Stimulated activated CD8-positive, alpha-beta memory T cell treated with anti-CD3 and anti-CD28 coated beads, Interleukin-4, amount 100 ng/mL, for 1 hour (primary cell): ENCODE measurements at places on chromosomes 7 and 10.

DNA sequence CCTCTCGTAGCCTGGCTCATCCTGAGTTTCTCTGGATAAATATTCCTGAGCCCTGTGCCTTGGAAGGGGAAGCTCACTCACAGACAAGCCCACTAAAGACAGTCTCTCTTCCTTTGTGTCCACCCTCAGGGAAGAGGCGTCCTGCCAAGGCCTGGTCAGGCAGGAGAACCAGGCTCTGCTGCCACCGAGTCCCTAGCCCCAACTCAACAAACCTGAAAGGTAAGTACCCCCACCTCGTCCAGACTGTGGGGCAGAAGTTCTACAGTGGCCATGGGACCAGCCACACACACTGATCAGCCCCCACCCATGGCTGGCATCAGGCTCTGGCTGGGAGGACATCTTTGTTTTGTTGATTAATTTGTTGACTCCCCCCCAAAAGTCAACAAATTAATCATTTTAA, 2.8 kb downstream of the GPR15LG start:
- no peak for DNase-seq

- no peak for DNase-seq
Observed at GRCh38 chr10:129032372-129033313, 434.4 kb upstream of the MGMT start.

DNA sequence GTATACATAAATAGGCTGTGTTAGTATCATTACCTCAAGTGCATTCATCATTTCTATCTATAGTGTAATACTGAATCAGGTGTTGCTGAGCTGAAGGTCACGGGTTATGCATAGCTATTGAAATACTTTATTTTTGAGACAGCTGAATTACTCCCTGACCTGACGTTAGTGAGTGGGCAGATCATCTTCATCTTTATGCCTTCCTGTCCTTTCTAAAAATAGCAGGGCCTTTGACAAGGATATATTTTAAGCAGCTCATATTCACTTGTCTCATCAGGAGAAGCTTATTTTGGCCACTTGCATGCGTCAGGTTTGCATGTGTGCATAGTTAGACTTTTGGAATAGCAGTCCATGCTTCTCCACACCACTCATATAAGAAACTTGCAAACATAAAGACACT, 63.6 kb upstream of the DKK1 start:
- DNase-seq, result no peak

- DNase-seq, result no peak
Observed at GRCh38 chr10:114301177-114301576, 62.1 kb downstream of the VWA2 start.

DNA sequence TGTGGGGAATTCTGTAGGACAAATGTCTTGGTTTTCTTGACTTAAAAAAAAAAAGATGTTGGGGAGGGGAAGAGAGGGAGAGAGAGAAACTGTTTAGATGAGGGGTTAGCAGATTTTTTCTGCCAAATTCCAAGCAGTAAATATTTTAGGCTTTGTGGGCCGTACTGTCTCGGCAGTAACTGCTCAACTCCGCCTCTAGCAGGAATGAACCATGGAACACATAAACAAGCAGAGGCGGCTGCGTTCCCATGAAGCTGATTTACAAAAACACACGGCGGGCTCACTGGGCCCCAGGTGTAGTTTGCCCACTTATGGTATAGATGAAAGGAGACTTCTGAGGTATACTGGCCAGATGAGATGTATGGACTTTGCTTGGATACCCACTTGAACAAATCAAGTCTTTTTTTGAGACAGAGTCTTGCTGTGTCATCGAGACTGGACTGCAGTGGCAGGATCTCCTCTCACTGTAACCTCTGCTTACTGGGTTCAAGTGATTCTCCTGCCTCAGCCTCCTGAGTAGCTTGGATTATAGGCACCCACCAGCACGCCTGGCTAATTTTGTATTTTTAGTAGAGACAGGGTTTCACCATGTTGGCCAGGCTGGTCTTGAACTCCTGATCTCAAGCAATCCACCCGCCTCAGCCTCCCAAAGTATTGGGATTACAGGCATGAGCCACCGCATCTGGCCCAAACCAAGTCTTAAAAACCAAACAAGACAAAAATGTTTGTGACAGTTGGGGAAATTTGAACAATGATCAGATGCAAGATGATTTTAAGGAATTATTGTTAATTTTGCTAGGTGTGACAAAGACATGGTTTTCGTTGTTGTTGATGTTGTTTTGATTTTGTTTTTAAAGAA, 9.7 kb upstream of the ADAMTS14 start:
- no peak for DNase-seq

DNA sequence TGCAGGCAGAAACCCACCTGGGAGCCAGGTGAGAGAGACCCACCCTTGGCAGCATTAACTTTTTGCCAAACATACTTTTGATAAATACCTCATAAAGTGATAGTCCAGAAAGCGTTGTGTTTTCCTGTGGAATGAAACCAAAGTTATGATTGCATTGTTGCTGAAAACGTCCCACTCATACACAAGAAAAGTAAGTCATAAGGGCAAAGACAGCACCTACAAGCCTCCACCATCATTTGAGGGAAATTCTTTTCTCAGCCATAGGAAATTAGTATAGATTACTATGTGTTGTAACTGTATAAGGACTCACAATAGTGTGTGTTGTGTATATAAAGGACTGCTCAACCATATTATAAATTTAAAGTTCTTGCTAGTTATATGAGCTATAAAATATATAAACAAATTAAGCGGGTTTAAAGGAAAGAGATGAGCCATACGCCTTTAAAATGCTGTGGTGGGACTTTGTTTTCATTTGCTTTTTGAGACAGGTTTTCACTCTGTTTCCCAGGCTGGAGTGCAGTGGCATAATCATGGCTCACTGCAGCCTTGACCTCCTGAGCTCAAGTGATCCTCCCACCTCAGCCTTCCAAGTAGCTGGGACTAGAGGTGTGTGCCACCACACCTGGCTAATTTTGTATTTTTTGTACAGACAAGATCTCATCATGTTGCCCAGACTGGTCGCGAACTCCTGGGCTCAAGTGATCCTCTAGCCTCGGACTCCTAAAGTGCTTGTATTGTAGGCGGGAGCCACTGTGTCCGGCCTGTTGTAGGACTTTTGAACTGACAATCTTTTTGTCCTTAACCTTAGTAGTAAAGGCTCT, 160.8 kb downstream of the PKD1L1 start:
- no peak for DNase-seq

GRCh38 chr7:126211875-126212274, 1040.9 kb downstream of the GRM8 start:
- DNase-seq, result no peak

DNA sequence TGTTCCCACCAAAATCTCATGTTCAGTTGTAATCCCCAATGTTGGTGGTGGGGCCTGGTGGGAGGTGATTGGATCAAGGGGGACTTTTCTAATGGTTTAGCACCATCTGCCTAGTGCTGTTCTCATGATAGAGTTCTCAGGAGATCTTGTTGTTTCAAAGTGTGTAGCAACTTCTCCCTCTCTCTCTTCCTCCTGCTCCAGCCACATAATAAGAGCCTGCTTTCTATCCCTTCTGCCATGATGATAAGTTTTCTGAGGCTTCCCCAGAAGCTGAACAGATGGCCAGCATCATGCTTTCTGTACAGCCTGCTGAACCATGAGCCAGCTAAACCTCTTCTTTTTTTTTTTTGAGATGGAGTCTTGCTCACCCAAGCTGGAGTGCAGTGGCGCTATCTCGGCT, 910.6 kb downstream of the KCNMA1 start:
- DNase-seq, result no peak

DNA sequence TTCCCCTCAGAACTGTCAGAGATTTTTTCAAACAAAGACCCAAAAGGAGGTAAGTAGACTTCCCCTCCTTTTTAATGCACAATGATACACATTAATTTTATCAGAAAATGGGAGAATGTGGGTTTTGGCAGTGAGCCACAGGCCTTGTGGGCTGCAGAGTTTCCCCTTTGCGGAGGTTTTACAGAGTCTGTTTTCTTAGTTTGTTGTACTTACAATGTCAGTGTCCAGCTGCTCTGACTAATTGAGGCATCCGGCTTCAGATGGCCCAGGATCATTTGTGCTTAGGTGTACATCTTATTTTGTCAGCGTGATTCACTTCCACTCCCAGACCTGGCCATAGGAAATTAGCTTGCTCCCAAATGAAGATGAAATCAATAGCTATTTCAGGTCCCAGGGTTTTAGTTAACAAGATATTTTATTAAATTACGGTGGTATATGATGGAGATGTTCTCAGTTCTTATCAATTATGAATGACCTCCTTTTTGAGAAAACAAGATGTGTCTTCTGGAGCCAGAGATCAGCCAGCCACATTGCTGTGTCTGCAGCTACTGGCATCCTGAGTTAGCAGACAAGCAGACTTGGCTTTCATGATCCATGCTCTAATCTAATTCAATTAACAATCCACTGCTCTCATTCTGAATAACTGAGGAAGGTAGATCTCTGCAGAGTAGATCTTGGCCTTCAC, 1086.6 kb upstream of the SORCS1 start:
- DNase-seq, result no peak
